ENCODE measurements at places on chromosomes 2 and 18. TPM values are rescaled to one million over a fixed set of nuclear protein-coding genes. Genes with fewer than 3 reads are reported as not detected.

The PCARE gene
- total RNA-seq = not detected

DNA sequence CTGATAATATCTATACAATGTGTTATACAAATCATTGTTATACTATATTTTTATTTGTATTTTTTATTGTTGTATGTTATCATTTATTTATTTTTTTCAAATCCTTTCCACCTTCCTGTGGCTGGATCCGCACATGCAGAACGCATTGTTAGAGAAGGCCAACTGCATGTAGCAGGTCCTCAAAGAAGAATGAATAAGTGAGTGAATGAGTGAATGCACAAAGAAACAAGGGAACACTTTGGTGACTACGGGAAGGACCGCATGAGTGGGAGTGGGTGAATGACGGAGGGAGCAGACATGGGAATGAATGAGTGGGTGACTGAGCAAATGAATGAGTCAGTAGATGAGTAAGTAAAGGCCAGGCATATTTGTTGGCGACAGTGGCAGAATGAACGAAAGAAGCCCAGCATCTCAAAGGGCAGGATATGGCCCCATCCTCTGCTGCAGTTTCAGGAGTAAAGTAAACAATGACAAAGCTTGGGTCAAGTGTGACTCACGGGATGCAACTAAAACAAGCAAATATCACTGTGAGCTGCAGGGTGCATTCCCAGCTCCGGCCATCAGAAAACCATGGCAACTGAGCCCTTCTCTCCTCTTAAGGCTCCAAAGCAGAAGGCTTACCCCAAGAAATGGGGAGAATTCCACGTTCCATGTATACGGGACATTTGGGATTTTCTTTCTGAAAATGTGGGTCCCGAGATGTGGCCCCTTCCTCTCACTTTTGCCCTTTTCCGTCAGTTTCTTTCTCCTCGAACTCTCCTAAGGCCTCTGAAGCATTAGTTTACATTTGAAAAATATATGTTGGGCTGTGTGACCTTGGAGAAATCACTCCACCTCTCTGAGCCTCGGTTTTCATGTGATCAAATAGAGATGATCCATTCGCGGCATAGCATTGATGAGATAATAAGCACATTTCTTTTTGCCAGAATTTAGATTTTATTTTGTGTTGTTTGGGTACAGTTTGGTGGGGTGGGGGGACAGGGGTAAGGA lies 24.5 kb downstream of the KCNF1 start:
- DNase-seq = no peak

The GTF2A1L gene
- not detected for total RNA-seq

DNA sequence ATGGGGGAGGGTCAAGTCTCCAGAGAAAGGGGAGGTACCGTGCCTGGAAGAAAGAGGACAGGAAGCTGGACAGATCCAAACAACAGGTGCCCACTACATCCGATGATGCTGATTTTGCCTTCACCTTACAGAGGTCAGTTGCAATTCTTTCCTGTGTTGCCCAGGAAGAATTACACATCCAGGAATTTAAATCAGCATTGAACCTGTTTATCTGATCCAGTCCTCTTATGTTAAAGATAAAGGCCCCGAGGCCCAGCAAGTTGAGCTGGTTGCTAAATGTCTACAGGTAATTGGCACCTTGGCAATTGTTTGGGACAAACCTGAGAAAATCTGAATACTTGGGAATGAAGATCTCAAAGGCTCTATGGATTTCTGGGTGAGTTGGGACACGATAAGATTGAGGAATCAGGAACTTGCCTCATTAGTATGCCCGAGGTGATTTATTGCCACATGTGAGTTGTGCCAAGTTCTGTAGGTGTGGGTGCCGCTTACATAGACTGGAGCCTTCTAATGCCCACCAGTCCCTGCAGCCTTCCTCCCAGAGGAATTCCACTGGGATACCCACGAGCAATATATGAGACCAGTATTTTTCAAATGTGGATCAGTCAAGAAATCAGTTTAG lies 6.9 kb upstream of the CNNM4 start:
- no peak for DNase-seq

DNA sequence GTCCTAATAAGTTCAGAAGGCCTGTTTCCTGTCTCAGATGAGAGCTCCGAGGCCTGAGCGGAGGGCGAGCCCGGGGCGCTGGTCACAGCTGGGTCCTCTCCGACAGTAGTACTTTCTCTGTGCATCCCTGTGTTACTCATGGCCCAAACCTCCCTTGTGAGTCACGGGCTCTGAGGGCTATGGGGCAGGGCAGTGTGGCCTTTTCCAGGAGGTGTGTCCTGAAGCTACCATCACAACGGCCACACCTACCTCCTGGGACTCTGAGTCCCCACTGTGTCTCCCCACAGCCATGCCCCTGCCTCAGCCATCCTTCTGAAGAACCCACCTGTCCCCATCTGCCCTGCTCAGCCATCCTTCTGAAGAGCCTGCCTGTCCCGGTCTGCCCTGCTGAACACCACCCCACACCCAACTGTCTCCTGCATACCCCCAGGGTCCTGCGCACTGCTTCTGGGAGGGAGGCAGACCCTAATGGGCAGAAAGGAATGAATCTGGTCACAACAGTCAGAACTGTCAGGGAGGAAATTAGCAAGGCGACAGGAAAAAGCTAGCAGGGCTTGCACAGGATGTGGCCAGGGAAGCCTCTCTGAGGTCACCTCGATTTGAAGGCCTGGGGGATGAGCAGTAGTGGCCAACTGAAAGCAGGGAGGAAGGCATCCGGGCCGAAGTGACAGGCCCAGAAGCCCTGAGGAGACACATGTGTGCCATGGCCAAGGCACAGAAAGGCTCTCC lies 145.4 kb upstream of the RIOK3 start:
- DNase-seq = no peak

DNA sequence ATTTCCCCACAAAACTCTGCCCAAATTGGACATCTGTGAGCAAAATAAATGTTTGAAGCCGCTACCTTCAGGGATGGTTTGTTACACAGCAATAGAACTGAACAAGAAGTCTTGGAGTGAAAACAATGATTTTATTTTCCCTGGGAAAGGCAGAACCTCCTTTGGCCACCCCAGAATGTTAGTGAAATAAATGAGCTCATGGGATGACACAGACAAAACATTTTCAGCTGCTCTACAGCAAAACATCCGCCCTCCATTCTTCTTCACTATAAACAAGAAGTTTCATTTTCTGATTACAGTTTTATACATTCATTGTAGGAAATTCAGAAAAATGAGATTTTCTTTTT lies 4.3 kb upstream of the EFHD1 start:
- no peak for DNase-seq

- no peak for DNase-seq
Observed at GRCh38 chr2:144707736-144708326, 187.9 kb upstream of the ZEB2 start.

The TEX44 gene
- not detected for total RNA-seq

GRCh38 chr2:68469935-68470334 lies 2.5 kb downstream of the APLF start:
- no peak for DNase-seq

DNA sequence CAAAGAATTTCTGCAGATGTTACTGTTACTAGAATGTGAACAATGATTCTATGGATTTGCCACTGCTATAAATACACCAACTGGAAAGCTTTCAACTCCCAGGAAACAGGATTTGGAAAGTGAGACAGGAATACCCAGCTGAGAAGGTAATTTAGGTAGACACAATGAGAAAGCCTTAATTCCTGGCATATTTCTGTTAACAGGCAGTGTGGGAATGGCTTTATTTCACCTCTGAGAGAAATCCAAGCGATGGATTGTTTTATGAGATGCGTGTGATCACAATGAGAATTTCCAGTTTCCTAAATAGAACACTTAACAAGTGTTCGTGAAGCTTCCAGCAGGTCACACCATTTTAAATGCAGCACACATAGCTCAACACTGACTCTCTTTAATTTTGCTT lies 133.0 kb downstream of the SLC8A1 start:
- DNase-seq = no peak
